H9 (cell line): ENCODE measurements at places on chromosomes 4 and X.
A peak's percentile ranks its signal among the peaks of the same experiment; 100 is the strongest.

DNA sequence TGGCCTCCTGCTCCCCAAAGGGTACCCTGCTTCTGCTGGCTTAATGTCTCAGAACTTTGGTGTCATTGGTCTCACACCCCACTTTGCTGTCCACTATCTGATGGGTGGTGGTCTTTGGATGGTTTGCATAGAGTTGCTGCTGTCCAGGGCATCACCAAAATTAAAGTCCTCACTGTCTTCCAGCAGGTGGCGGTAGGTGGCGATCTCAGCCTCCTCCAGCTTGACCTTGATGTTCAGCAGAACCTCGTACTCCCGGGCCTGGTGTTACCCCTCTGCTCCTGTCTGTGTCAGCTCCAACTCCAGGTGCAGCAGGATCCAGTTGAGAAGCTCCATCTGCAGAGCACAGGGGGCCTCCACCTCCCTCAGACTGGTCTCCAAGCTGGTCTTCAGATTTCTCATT is 1169.5 kb upstream of the PABPC4L start:
- peak; percentile 50 for DNase-seq

- no peak for DNase-seq
Measured at GRCh38 chrX:139049465-139049864, 337.9 kb upstream of the FGF13 start.

- no peak for DNase-seq
Measured at GRCh38 chr4:147610686-147611085, 6.5 kb upstream of the TMEM184C start.

GRCh38 chrX:23694606-23695005 is 27.3 kb downstream of the PRDX4 start:
- peak; percentile 39 for DNase-seq

DNA sequence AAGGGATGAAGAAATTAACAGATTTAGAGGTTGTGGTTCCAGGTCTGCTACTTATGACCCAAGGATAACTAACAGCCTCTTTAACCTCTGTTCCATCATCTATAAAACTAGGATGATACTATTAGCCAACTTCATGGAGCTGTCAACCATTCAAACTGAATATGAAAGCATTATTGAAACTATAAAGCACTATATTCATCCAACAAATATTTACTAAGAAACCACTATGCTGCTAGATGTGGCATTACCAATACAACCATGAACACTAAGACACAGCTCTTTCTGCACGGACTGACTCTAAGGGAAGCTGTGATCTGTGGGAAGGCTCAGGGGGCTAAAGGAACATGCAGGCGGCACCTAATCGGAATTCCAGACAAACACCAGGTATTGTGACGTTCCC is 66.0 kb downstream of the APBB2 start:
- DNase-seq: no peak

DNA sequence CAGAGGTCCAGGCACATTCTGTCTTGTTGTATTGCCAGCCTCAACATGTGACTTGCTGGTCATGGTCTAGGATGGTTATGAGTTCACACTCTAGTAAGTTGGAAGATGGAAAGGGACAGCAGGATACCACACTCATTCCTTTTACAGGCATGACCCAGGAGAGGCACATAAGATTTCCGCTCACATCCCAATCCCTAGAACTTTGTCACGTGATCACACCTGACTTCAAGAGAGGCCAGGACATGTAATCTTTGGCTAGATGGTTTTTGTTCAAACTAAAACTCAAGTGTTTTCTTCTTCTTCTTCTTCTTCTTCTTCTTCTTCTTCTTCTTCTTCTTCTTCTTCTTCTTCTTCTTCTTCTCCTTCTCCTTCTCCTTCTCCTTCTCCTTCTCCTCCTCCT is 53.4 kb upstream of the ARX start:
- no peak for DNase-seq

DNA sequence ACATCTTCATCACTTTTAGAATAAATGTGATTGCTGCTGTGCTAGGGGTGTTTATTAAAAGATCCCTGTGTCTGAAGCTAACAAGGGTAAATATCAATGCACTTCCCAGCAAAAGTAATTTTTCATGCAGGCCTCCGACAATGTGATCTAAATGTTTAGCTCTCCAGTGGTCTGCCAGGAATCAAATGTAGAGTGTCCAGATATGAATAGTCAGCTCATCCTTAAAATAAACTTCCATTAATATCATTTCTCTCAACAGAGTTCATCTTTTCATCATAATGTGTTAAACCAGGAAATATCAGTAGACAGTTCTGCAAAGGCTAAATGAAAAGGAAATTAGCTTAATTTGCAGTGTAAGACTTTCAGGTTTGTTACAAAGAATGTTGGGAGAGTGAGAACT is 102.2 kb upstream of the EGFL6 start:
- no peak for DNase-seq

DNA sequence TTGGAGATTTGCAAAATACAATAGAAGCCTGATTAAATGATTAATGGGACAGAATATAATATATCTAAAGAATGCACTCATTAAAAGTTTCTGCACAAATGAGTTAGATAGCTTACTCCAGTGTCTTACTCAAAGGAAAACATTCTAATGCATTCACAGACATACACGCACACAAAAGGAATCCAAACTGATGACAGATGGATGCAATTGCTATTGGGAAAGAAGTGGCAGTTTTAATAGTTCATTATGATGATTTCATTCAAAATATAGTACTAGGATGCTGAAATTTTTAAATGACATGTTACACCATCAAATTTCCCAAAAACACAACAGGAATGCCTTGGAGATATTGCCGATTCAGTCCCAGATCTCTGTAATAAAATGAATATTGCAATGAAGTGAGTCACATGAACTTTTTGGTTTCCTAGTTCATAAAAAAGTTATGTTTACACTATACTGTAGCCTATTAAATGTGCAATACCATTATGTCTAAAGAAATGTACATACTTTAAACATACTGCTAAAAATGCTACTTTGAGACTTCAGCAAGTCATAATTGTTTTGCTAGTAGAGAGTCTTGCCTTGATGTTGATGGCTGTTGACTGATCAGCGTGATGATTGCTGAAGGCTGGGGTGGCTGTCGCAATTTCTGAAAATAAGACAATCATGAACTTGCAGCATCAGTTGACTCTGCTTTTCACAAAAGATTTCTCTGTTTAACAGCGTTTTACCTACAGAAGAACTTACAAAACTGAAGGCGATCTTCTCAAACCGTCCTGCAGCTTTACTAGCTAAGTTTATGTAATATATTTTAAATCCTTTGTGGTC is 45.6 kb downstream of the BBS12 start:
- DNase-seq: no peak

GRCh38 chr4:184941671-184942418 is 76.4 kb upstream of the HELT start:
- no peak for DNase-seq

DNA sequence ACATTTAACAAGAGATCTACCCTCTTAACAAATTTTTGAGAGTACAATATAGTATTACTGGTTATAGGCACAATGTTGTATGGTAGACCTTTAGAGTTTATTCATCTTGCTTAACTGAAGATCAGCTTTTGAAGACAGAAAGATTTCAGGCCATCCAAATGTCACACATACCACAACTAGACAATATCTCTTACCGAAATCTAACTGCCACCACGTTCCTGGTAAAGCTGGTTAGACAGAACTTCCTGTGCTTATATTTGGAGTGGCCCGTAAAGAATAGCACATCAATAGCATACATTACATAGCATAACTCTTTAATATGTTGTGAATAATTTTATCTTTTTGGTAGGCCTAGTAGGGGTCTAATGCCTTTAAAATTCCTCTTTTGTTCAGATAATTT is 29.8 kb upstream of the ARHGEF6 start:
- DNase-seq: no peak

DNA sequence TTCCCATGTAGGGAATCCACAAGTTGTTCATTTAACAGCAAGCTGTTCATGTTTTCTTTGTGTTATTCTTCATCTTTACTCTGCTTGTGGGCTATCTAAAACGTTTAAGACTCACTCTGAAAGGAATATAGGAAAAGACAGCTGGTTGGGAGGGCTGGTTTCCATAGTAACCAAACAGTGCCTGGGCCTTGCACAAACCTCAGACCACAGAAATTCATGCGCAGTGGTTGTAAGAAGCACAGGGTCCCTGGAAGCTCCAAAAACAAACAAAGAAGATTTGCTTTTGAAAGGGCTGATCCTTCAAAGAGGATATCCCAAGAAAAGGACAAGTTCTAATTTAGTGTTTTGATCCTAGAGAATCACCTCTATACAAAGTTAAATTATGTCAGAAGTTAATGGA is 7.8 kb downstream of the SERTM2 start:
- DNase-seq: no peak

- no peak for DNase-seq
Measured at GRCh38 chr4:101232074-101232776, 115.1 kb downstream of the PPP3CA start.

GRCh38 chr4:6956434-6957147 is 47.0 kb downstream of the TBC1D14 start:
- no peak for DNase-seq

DNA sequence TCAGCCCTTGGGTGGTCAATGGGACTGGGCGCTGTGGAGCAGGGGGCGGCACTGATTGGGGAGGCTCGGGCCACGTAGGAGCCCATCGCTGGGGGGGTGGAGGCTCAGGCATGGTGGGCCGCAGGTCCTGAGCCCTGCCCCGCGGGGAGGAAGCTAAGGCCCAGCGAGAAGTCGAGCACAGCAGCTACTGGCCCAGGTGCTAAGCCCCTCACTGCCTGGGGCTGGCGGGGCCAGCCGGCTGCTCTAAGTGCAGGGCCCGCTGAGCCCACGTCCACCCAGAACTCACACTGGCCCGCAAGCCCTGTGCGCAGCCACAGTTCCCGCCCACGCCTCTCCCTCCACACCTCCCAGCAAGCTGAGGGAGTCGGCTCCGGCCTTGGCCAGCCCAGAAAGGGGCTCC is 66.4 kb downstream of the ZNF141 start:
- DNase-seq: no peak

DNA sequence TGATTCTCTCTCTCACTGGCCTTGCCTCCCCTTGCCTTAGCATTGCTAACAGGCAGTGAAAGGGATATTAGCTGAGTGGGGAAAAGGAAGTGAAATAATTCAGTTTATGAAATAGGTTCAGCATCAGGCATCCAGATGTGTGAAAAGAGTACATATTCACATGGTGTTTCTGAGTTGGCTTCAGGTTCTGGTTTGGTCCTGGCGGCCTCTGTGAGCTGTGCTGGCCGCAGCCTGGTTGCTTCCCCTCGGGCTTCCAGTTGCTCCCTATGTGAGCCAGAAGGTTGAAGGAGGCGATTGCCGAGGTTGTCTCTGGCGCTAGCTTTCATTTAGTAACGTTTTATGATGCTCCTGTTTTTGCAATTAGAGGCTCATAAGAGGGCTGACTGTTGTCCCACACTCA is 99.1 kb upstream of the TLR2 start:
- DNase-seq: no peak

DNA sequence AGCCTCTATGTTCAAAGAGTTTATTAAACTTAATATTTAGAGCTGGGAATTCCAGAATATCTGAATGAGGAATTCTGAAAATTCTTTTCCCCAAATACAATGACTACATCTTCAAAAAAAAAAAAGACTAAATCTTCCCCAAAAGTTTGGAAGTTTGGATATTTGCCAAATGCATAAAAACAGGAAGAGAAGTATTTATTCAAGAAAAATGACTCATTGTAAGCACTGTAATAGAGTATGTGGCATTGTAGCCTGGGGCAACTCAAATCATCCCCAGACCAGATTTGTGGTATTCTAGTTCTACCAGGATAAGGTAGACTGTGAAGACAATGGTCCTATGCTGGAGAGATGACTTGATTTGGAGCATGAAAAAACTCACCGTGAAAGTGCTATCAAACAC is 78.5 kb upstream of the PDHA2 start:
- DNase-seq: no peak

GRCh38 chr4:23268072-23268771 is 575.5 kb downstream of the GBA3 start:
- DNase-seq: no peak

DNA sequence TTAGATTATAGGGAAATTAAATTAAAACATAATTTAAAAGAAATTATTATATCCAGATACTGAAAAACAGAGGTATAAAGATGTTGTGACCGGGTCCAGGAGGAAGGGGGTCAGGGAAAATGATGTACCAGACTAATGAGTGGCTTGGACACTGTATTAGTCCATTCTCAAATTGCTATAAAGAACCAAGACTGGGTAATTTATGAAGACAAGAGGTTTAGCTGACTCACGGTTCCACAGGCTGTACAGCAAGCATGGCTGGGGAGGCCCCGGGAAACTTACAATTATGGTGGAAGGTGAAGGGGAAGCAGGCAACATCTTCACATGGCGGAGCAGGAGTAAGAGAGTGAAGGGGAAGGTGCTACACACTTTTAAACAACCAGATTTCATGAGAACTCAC is 3.4 kb upstream of the FAM9B start:
- DNase-seq: no peak

GRCh38 chr4:38290366-38290765 is 330.2 kb downstream of the PTTG2 start:
- no peak for DNase-seq

- no peak for DNase-seq
Measured at GRCh38 chr4:124234771-124235170, 477.8 kb downstream of the ANKRD50 start.

DNA sequence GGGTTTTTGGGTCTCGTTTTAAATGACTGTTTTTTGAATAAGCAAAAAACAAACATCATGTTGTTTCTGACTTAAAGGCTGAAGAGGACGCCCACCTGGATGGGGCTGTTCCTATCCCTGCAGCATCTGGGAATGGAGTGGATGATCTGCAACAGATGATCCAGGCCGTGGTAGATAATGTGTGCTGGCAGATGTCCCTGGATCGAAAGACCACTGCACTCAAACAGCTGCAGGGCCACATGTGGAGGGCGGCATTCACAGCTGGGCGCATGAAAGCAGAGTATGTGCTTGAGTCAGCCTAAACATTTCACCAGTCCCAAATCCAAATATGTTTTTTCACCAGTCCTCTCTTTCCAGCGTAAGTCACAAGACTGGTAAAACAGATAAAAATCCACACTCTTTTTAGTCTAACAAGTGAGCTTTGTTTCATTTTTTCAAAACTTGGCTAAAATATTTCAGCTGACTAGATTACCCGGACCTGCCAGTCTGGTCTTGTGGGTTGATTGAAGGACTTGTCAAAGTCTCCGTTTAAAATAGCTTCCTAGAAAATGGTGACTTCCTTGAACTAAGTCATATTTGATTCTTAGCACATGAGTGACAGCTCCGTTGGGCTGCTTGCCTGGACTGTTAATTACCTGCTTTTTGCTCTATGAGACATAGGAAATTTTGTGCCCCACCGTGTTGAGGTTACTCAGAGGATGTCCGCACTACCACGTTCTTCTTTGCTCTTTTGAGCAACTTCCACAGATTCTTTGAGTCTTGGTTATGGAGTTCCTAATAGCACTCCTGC is 20.8 kb downstream of the ENOPH1 start:
- DNase-seq: no peak

- no peak for DNase-seq
Measured at GRCh38 chr4:40448875-40449274, 113.7 kb downstream of the CHRNA9 start.
